ENCODE measurements at places on chromosomes 5 and 9. TPM values are rescaled to one million over a fixed set of nuclear protein-coding genes. Genes with fewer than 3 reads are reported as not detected.

GRCh38 chr9:104068546-104068945, 25.6 kb upstream of the SMC2 start:
- H3K4me3 ChIP-seq: no peak overlapping the region
- H3K27ac ChIP-seq: no peak overlapping the region
- DNase-seq: no peak
- no peaks in the 10 kb centered on the region for H3K4me1 ChIP-seq
- no peaks in the 10 kb centered on the region for H3K27me3 ChIP-seq
- H3K36me3 ChIP-seq: no peaks in the 10 kb centered on the region

- H3K36me3 ChIP-seq: no peaks in the 10 kb centered on the region
- no peak overlapping the region for H3K4me3 ChIP-seq
- DNase-seq: no peak
- no peak overlapping the region for H3K27ac ChIP-seq
- H3K4me1 ChIP-seq: no peaks in the 10 kb centered on the region
- H3K27me3 ChIP-seq: no peaks in the 10 kb centered on the region
Observed at GRCh38 chr5:120240706-120241105, 223.4 kb upstream of the PRR16 start.

GRCh38 chr9:116323571-116323970, 170.0 kb downstream of the PAPPA start:
- H3K36me3 ChIP-seq: no peaks in the 10 kb centered on the region
- no peaks in the 10 kb centered on the region for H3K4me1 ChIP-seq

The HAPLN1 gene
- total RNA-seq: 1.6 TPM

GRCh38 chr5:71938895-71939294, 168.4 kb upstream of the MAP1B start:
- no peak for DNase-seq
- H3K4me3 ChIP-seq: no peak overlapping the region
- no peak overlapping the region for H3K27ac ChIP-seq
- no peaks in the 10 kb centered on the region for H3K4me1 ChIP-seq
- H3K27me3 ChIP-seq: no peaks in the 10 kb centered on the region

DNA sequence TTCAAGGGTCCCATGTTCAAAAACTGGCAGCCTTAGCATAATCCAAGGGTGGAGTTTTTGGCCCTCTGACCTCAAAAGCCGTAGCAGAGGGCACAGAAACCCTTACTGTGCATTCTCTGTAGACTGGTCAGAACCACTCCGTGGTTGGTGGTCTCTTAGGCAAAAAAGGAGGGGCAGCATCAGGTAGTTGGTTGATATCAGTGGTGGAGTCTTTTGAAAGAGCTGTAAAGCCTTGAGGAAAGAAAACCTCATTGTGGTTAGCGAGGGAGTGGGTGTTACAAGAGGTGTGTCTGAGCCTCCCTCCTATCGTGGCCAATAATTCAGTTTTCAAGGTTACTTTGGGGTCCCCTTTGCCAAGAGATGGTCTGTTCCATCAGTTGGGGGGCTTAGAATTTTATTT, 40.9 kb downstream of the ARHGEF28 start:
- peaks cover 5% of the 10 kb centered on the region for H3K4me1 ChIP-seq
- H3K27ac ChIP-seq: no peak overlapping the region
- no peaks in the 10 kb centered on the region for H3K27me3 ChIP-seq

DNA sequence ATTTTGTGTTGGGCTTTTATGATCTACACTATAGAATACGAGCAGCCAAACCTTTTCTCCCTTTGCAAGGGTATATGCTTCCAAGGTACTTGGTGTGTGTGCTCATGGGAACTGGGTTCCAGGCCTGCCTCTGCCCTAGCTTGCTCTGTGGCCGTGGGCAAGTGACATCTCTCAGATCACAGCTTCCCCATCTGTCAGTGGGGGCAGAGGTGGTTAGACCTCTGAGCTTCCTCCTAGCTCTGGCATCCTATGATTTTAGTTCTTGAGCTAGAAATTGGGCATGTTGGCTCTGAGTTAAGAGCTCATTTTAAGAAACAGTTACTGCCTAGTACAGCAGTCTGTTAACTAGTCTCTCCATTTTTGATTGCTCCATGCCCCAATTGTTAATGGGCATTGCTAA, 12.5 kb upstream of the CCNJL start:
- no peaks in the 10 kb centered on the region for H3K4me1 ChIP-seq
- H3K27me3 ChIP-seq: no peaks in the 10 kb centered on the region
- no peak overlapping the region for H3K4me3 ChIP-seq
- H3K36me3 ChIP-seq: no peaks in the 10 kb centered on the region
- no peak overlapping the region for H3K27ac ChIP-seq
- DNase-seq: no peak

The TOPORS gene
- total RNA-seq: 17.0 TPM

DNA sequence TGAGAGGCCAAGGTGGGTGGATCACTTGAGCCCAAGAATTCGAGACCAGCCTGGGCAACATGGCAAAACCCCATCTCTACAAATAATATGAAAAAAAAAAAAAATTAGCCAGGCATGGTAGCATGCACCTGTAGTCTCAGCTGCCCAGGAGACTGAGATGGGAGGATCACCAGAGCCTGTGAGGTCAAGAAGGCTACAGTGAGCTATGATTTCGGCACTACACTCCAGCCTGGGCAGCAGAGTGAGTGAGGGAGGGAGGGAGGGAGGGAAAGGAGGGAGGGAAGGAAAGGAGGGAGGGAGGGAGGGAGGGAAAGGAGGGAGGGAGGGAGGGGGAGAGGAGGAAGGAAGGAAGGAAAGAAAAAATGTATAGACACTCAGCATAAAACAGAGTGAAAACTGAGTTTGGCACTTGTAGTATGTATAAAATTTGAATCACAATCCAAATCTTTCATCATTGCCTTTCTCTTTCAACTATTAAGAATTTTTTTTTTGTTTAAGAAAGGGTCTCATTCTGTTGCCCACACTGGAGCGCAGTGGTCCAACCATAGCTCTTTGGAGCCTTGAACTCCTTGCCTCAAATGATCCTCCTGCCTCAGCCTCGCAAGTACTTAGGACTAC, 27.8 kb downstream of the SERINC5 start:
- H3K4me3 ChIP-seq: no peak overlapping the region
- H3K27me3 ChIP-seq: no peaks in the 10 kb centered on the region
- no peaks in the 10 kb centered on the region for H3K4me1 ChIP-seq
- H3K27ac ChIP-seq: no peak overlapping the region
- no peak for DNase-seq
- no peaks in the 10 kb centered on the region for H3K36me3 ChIP-seq

The UAP1L1 gene
- total RNA-seq: 7.9 TPM

DNA sequence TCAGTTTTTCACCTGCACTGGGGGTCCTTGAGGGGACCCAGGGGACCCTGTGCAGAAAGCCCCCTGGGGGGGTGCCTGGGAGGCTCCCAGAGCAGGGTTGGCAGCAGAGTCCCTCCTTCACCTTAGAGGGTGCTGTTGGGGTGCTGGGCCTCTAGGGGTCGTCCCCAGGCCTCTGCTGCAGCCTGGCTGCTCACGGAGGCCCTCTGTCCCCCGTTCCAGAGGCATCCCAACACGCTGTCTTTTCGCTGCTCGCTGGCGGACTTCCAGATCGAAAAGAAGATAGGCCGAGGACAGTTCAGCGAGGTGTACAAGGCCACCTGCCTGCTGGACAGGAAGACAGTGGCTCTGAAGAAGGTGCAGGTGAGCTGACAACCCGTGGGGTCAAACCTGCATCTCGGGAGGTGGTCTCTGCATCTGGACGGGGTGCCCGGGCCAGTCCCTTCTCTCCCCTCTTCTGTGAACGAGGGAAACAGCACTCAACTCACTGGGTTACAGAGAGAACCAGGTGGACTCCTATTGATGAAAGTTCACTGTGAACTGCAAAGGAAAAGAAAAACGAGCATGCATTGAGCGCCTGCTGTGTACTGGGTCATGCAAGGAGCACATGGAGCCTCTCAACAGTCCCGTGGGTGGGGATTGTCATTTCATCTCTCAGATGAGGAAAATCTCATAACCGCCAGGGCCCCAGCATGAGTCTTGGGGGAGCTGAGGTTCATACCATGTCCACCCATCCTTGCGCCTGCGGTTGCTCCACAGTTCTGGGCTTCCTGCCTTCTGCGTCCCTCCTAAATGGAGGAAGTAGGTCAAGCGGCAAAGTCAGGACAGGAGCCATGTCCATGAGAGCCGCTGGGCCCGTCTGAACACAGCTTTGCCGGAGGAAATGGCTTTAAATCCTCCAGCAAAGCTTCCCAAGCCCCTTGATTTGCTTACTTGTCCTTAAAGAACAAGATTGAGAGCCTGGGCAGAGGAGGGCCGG, 54.8 kb downstream of the NEK6 start:
- no peaks in the 10 kb centered on the region for H3K36me3 ChIP-seq
- no peak overlapping the region for H3K27ac ChIP-seq
- DNase-seq: no peak

DNA sequence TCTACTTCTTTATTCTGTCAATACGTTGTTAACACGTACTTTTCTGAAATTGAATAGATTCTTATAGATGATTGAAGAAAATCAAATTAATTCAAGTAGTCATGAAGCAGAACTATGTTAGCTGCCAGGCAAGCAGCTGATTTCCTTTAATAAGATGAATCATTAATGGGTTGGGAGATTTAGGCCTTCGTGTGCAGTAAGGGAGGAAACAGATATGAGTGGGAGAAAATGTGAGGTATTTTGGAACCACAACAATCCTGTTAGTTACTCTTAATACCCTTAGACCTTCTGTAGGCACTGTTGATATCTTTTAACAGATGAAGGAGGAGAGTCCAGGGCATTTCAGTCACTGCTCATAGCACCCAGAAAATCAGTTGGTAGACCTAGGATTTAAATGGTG, 121.0 kb downstream of the AOPEP start:
- no peaks in the 10 kb centered on the region for H3K36me3 ChIP-seq
- H3K27me3 ChIP-seq: no peaks in the 10 kb centered on the region
- peaks cover 11% of the 10 kb centered on the region for H3K4me1 ChIP-seq

The PCDHGC5 gene
- total RNA-seq: 6.3 TPM

- no peak for DNase-seq
- H3K4me3 ChIP-seq: no peak overlapping the region
- H3K27me3 ChIP-seq: no peaks in the 10 kb centered on the region
- H3K36me3 ChIP-seq: peaks cover 2% of the 10 kb centered on the region
- no peak overlapping the region for H3K27ac ChIP-seq
Observed at GRCh38 chr9:97374811-97375210, 37.1 kb upstream of the TDRD7 start.

The PCA3 gene
- 0.32 TPM for total RNA-seq

All from aorta (tissue), 5 donors.